Fibroblast of lung (primary cell): ENCODE measurements at places on chromosomes 6 and 20.

DNA sequence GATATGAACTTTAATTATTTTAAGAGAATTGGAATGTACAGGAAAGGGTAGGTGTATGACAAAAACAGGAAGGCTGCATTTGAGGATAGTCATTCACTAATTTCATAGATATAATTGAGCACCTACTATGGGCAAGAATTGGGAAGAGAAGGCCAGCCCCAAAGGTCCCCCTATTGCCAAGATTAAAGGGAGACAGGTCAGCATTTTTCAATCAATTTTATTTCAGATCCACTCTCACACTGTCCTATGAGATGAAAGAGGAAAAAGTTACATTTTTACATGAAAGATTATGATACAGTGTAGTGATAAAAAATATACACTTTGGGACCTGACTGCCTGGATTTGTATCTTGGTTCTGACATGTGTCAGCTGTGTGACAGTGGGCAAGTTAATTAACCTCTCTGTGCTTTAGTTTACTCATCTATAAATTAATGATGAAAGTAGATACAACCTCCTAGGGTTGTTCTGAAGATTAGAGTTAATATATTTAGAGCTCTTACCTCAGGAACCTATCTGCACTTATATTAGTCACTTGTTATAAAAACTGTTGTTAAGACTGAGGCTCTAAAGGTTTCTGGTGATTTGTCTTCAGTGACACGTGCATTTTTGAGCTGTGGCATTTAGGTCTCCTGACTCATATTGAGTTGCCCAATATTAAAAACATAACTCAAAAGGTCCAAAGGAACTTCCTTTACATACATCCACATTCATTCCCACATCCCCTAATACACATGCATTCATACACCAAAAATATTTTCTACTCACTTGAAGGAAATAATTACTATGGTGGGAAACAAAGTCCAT lies 45.7 kb downstream of the SCGN start:
- no peak for DNase-seq

- no peak for DNase-seq
Observed at GRCh38 chr20:31535298-31535697, 21.1 kb downstream of the HM13 start.

- peak; percentile 71 for DNase-seq
Observed at GRCh38 chr6:44925100-44925739, 402.9 kb upstream of the RUNX2 start.

- DNase-seq = no peak
Observed at GRCh38 chr6:79404677-79405076, 132.6 kb downstream of the LCA5 start.

GRCh38 chr6:170147832-170148708 lies 142.8 kb downstream of the DLL1 start:
- DNase-seq = no peak

- no peak for DNase-seq
Observed at GRCh38 chr20:10654250-10654610, 19.6 kb downstream of the JAG1 start.
